ENCODE measurements at places on chromosomes 7 and 10. TPM values are rescaled to one million over a fixed set of nuclear protein-coding genes. Genes with fewer than 3 reads are reported as not detected.

The SLC16A12 gene
- 4.4 TPM for total RNA-seq

The ELFN1 gene
- 21.5 TPM for total RNA-seq

The ECHS1 gene
- total RNA-seq: 48.3 TPM

The PRKAR2B gene
- 45.9 TPM for total RNA-seq

Data from camera-type eye (tissue), 1 donor.